ENCODE measurements at places on chromosomes 16 and 17.
A peak's percentile ranks its signal among the peaks of the same experiment; 100 is the strongest.

DNA sequence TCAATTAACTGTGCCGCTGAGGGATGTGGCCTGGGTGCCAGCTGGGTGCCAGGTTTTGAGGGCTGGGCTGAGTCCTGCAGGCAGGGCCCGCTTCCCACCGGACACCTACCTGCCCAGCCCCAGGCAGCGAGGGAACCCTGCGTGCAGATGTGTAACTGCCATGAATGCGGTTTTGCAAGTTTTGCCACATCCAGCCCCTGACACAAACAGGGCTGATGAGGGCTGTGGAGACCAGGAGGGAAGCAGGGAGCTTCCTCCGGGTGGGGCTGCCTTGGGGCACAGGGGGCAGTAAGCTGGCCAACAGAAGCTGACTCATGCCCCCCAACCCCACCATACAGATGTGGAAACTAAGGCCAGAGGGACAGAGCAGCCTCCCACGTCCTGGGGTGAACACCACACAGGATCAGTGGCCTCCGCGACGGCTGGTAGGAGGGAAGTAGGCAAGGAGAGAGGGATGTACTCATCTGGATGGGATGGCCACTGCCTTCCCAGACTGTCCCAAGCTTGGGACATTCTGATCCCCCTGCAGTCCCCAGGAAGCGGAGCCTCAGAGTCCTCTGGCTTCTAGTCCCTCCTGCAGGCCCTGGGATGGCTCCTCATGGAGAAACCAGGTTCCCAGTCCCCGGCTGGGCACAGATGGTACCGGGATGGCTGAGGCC lies 1.6 kb downstream of the UBALD1 start:
- DNase-seq: no peak

DNA sequence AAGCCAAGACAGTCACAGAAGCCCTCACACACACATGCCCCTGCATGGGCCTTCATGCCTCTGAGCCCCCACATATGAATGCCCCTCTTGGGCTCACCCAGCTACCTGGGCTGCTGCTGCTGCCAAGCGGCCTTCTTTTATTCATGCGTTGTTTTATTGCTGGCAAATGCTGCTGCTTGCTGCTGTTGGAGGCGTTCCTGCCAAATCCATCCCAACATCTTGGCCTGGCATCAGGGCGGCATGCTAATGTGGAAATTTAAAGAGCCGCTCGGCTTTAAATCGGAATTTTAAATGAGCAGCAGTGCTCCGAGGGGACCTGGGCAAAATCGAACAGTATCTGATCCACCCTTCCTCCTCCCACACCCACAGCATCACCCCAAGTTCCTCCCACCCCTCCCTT lies 39.0 kb downstream of the NEUROD2 start:
- no peak for DNase-seq

- DNase-seq: no peak
These were observed 45.1 kb downstream of the SF3B3 start for GRCh38 chr16:70568601-70569237.

GRCh38 chr17:10198509-10199249 lies at the start of gene GAS7:
Gene GAS7 (minus strand): TSS chr17:10198606.
- DNase-seq: no peak

GRCh38 chr17:79899584-79899983 lies 60.3 kb upstream of the CBX4 start:
- no peak for DNase-seq

- no peak for DNase-seq
These were observed 128.3 kb downstream of the NLK start for GRCh38 chr17:28170771-28171170.

- no peak for DNase-seq
These were observed 454.8 kb upstream of the SOX9 start for GRCh38 chr17:71666047-71666446.

- no peak for DNase-seq
These were observed 670.9 kb upstream of the EEF2KMT start for GRCh38 chr16:5768445-5768844.

DNA sequence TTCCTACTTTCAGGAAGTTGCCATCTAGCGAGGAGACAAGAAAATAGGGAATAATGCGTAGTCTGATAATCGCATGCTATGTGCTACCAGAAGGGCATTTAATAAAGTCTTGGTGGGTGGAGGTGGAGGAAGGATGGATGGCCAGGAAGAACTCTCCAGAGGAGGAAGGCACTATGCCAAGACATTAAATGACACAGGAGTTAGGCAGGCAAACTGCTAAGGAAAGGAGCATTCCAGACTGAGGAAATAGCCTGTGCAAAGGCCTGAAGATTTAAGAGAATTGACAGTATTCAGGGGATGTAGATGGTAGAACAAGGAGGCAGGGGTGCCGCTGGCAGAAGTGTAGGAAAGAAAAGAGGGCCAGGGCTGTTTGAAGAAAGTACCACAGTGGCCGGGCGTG lies 19.3 kb upstream of the ARHGAP44 start:
- no peak for DNase-seq

GRCh38 chr16:73199214-73199613 lies 151.3 kb upstream of the ZFHX3 start:
- no peak for DNase-seq

GRCh38 chr17:72397687-72398086 lies 276.9 kb downstream of the SOX9 start:
- no peak for DNase-seq

GRCh38 chr16:8502446-8502845 lies 87.9 kb downstream of the TMEM114 start:
- DNase-seq: no peak

- no peak for DNase-seq
These were observed 175.9 kb downstream of the IRF8 start for GRCh38 chr16:86074651-86075487.

DNA sequence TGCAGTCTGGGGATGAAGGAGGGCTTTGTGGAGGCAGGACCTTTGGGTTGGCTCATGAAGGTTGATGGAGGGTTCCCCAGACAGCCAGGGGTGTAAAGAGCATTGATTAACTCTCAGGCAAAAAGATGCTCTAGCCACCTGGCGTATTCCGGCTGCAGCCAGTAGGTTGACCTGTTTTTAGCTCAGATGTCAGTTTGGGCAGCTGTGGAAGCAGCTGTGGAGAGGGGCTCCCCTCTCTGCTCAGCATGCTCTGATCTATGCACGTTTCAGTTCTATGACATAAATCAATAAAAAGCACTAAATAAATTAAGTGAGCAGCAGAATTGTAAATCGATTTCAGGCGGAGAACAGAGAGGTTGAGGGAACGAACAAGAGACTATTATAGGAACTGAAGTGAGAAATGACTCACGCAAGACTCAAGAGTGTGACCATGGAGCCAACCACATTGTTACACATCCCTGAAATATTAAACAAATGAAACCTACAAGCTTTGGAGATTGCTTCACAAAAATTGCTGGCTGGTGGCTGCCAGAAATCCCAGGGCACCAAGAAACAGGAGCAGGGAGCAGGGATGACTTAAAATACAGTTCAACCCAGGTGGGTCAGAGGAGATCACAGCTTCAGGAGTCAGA lies 111.9 kb downstream of the GSG1L start:
- no peak for DNase-seq

DNA sequence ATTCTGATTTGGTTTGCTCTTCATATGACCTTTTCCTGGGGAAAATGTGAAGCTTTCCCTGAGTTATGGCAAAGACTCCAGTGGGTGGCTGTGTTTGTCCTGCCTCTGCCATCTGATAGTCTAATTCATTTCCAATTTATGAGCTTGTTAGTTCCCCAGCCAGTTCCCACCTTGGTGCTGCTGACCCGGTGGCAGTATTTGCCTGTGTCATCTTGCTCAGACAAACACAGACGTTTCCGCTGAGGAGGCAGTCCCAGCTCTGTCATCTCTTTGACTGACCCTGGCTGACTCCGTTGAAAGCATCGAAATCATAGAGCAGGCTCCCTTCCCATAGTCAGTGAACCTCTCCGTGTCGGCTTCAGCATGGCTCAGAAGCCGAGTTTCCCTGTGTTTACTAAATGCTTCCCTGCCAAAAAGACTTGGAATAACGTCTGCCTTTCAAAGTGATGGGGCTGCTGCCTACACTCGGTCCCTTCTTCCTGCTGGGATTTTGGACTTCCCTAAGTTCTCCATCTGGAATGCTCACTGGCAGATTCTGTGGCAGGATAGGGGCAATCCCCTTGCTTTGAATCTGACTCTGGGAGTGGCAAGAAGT lies 538.3 kb downstream of the NPIPA7 start:
- no peak for DNase-seq

GRCh38 chr17:73231841-73232586 lies 29.7 kb downstream of the CPSF4L start:
- peak; percentile 95 for DNase-seq

Data from stimulated activated CD4-positive, alpha-beta T cell treated with anti-CD3 and anti-CD28 coated beads, Interleukin-15, amount 100 ng/mL, for 48 hours (primary cell).